Stimulated activated CD4-positive, alpha-beta T cell treated with anti-CD3 and anti-CD28 coated beads, Interleukin-4, amount 100 ng/mL, for 1 hour (primary cell): ENCODE measurements at places on chromosomes 5 and 9.
A peak's percentile ranks its signal among the peaks of the same experiment; 100 is the strongest.

- DNase-seq = no peak
These were observed 370.7 kb downstream of the ZSWIM6 start for GRCh38 chr5:61702784-61703183.

DNA sequence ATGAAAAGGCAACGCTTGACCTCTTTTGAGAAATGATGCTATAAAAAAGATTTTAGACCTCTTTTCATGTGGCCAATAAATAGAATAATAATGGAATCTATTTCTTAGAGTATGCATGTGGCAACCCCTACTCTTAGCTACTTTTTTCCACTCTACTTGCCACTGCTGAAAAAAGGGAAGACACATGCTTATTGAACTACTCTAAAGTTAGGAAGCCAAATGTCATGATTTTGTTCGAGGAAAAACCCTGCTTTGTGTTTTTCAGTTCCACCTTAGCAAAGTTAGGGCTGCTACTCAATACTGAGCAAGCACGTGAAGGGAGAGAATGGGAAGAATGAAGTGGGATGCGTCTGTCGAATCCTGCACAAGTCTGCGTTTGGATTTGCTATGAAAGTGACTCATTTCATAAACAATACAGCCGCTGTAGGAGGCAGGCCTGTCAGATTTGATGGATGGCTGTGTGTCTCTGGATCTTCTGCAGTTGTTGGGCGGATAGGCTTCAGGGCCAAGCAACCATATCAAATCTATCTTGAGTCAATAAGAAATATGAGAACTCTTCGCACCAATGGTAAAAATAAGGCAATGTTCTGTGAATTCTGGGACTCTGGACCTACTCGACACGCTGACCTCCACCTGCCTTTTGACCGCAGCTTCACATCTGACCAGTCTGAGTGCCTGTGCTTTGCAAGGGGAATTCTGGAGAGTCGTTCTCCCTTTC, 333.6 kb downstream of the PIK3R1 start:
- no peak for DNase-seq

- DNase-seq = no peak
These were observed 439.3 kb upstream of the KLF4 start for GRCh38 chr9:107928701-107929371.

DNA sequence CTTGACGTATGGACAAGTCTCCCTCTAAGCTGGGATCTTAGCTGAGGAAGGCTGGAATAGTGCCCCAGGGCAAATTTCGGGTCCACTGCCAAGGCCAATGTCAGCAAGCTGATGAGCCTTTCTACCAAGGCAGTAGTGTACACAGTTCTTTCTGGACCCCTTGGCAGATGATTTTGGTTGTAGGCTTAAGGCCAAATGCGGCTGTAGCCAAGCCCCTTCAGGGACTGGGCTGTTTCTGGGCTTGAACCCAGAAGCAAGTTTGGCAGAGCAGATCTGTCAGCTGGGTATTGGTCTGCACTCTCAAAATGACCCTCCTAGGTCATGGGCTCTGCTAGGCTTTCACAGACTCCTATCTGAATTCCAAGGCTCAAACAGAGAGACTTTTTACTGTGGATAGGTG, 121.6 kb downstream of the ADAMTSL1 start:
- DNase-seq = no peak

- DNase-seq = peak; percentile 77
These were observed 32.1 kb downstream of the PTPA start for GRCh38 chr9:129143031-129143927.

DNA sequence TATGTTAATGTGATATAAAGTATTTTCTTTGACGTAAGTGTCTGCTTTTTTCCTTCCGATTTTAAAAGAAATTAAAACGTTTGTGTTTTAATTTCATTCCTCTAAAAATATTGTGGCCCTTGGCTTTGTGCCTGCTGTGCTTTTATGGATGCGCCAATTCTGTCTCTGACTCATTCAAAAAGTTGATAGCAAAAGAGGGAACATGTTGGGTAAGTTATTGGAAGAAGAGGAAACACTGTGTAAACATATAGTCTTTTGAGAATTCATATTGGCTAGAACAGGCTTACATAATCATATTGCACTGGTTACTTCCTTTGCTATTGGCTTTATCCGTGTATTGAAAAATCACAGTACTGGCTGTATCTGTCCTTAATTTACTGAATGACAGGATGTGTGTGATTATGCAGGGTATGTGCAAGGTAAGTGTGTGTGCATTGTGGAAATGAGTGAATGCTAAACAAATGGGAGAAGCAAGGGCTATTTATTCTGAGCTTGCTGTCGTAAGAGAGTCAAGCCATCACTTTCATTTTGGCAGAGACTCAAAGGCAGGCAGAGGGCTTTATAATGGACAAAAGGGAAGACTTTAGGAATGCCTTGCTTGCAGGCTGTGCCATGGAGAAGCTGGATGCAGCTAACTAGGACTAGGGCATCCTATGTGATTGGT, 67.8 kb downstream of the SGCD start:
- DNase-seq = no peak

- no peak for DNase-seq
These were observed 19.1 kb upstream of the JADE2 start for GRCh38 chr5:134506054-134507039.

DNA sequence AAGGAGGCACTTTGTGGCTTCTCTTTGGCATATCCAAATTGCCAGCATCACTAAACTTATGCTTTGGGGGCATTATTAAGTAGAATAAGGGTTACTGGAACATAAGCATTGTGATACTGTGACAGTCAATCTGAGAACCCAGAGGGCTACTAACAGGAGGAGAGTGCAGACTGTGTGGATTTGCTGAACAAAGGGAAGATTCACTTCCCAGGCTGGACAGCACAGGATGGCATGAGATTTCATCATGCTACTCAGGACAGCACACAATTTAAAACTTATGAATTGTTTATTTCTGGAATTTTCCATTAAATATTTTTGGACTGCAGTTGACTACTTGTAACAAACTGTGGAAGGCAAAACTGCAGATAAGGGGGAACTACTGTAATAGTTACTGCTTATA, 212.5 kb downstream of the TMC1 start:
- DNase-seq = no peak

DNA sequence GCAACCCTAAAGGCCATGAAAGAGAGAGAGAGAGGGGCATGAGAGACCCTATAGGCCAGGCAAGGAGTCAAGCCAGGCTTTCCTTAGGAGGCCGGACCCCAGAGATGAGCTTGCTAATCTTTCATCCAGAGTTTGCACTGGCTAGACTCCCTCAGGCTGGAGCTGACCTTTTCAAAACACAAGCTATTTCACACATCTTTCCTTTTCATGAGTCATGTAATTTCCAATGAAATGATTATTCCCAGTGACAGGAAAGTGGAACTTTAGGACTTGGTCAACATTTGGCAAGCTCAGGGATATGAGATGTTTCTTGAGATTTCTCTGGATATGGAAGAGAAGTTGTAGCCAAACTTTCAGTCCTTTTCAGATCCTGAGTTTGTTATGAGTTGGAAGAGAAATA, 117.7 kb downstream of the TARS1 start:
- DNase-seq = no peak

DNA sequence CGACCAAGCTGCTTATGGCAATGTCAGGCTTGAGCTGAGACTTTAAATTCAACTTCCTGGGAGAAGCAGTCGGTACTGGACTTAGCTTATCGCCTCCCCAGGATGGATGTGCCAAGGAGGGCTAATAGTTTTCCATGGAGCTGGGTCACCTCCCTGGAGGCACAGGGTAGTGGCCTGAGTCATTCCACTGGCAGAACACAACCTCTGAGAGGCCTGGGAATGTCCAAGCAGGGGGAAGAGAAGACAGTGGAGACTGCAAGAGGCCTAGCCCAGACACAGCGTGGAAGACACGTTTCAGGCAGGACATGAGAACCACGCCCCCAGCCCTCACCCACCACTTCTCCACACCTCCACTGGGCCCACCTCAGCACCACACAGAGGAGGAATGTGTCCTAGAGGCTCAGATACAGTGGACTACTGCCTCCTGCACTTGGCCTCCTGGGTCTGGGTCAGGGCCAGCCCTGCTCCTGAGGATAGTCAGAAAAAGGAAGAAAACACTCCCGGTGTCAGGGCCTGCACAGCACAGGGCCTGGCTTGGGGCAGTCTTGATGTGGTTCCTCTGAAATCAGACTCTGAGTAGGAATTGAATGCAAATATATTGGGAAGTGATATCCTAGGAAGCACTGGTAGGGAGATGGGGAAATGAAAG, 171.8 kb downstream of the FSTL4 start:
- no peak for DNase-seq
